ENCODE measurements at places on chromosomes 6 and 20. TPM values are rescaled to one million over a fixed set of nuclear protein-coding genes. Genes with fewer than 3 reads are reported as not detected.

Gene PPP1R3G
- polyA plus RNA-seq = 0.84 TPM

Gene TMEM14B
- polyA plus RNA-seq = 158 TPM

Gene SAPCD1
- polyA plus RNA-seq = 1.3 TPM

Gene ARFGAP1
- 69.0 TPM for polyA plus RNA-seq

Gene GSTA3
- not detected for polyA plus RNA-seq

Gene FGD2
- not detected for polyA plus RNA-seq

Gene MMP24
- polyA plus RNA-seq = 0.61 TPM

Gene DSP
- polyA plus RNA-seq = 76.4 TPM

Gene PCNA
- polyA plus RNA-seq = 84.8 TPM

GRCh38 chr20:7689151-7689550 is 251.1 kb downstream of the HAO1 start:
- H3K27ac ChIP-seq = no peak overlapping the region
- H3K27me3 ChIP-seq = no peaks in the 10 kb centered on the region
- no peak for DNase-seq
- no peaks in the 10 kb centered on the region for H3K36me3 ChIP-seq

DNA sequence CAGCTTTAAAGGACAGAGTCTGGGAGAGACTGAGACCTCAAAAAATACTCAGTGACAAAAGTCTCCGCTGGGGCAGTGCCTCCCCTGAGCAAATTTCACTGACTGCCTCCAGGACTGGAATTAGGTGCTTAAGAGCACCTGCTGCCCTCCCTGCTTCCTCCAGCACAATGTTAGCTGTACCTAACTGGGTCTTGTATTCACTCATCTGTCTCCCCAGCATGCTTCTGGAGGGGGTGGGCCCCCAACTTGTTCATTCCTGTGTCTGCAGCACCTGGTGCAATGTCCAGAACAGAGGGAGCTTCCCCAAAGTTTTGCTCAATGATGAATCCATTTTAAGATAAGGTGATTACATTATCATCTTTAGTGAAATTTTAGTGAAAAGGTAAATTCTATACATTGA is 650.7 kb downstream of the KIF16B start:
- no peaks in the 10 kb centered on the region for H3K4me1 ChIP-seq
- no peak for DNase-seq
- H3K36me3 ChIP-seq = no peaks in the 10 kb centered on the region
- no peak overlapping the region for H3K4me3 ChIP-seq
- H3K27me3 ChIP-seq = no peaks in the 10 kb centered on the region
- H3K27ac ChIP-seq = no peak overlapping the region

DNA sequence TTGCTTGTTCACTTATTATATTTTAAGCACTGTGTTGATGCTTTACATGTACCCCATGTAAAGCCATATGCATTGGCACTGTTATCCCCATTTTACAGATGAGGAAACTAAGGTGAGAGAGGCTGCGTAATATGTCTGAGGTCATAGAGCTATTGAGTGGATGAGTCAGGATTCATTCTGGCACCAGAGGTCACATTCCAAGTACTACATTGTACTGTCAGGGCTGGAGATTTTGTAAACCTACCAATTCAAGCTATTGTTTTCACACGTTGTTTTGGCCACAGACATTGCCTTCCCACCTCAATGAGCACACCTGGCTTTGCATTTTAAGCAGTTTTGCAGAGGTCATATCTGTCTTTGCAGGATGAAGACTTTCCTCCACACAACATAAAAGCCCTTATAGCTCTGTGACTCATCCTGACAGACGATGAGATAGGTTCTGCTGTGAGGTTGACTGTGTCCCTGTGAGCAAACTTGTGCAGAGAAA is 33.2 kb downstream of the ANKS1A start:
- no peaks in the 10 kb centered on the region for H3K27me3 ChIP-seq
- H3K4me1 ChIP-seq = peaks cover 27% of the 10 kb centered on the region
- no peak overlapping the region for H3K4me3 ChIP-seq
- H3K36me3 ChIP-seq = no peaks in the 10 kb centered on the region
- DNase-seq = peak; percentile 87
- no peak overlapping the region for H3K27ac ChIP-seq

DNA sequence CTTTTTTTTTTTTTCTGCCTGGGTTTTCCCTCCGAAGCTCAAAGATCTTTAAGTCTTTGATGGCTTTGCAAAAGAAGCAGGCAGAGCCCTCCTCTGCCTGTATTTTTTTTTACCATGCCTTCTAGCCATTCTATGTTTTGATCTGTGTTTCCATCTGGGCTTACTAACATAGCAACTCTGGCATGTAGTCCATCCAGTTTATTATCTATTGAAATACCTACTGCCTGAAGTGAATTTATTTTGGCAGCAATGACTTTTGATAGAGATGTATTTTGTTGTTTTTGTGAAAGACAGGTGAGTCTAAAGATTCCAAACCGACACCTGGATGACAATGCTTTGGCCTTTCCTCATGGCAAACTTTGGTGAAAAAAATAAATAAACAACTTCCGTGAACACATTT is 1157.7 kb upstream of the MAP3K7 start:
- no peak overlapping the region for H3K4me3 ChIP-seq
- no peaks in the 10 kb centered on the region for H3K27me3 ChIP-seq
- no peaks in the 10 kb centered on the region for H3K4me1 ChIP-seq
- no peak for DNase-seq
- H3K27ac ChIP-seq = no peak overlapping the region
- no peaks in the 10 kb centered on the region for H3K36me3 ChIP-seq

- peaks cover 19% of the 10 kb centered on the region for H3K4me1 ChIP-seq
- no peaks in the 10 kb centered on the region for H3K27me3 ChIP-seq
- H3K36me3 ChIP-seq = no peaks in the 10 kb centered on the region
- no peak overlapping the region for H3K4me3 ChIP-seq
- DNase-seq = no peak
Measured at GRCh38 chr20:11267762-11268335, 594.0 kb upstream of the JAG1 start.

DNA sequence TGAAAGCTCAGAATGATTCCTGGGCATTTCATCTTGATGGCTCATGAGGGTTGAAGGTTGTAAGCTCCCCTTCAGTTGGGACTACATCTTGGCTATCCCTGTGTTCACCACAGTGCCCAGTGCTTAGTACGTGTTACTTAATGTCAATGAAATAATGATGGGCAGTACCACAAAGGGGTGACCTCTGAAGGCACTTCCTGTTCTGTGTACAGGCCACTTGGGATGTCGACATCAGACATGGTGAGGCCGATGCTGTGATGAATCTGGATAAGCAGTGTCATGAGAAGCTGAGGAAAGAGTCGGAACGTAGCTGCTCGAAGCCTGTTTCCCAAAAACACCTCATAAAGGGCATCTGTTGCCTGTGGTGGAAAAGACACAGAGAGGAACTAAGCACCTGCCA is 27.6 kb upstream of the RBL1 start:
- H3K27ac ChIP-seq = no peak overlapping the region
- no peaks in the 10 kb centered on the region for H3K36me3 ChIP-seq

- H3K4me3 ChIP-seq = no peak overlapping the region
- peak overlapping the region; percentile 58 for H3K27ac ChIP-seq
- DNase-seq = peak; percentile 89
- H3K4me1 ChIP-seq = peaks cover 33% of the 10 kb centered on the region
- no peaks in the 10 kb centered on the region for H3K27me3 ChIP-seq
Measured at GRCh38 chr6:71294121-71294523, 5.5 kb downstream of the OGFRL1 start.

GRCh38 chr6:37624606-37625574 is 72.8 kb downstream of the MDGA1 start:
- peak; percentile 71 for DNase-seq
- H3K4me1 ChIP-seq = peaks cover 42% of the 10 kb centered on the region
- H3K27ac ChIP-seq = no peak overlapping the region
- H3K27me3 ChIP-seq = no peaks in the 10 kb centered on the region

DNA sequence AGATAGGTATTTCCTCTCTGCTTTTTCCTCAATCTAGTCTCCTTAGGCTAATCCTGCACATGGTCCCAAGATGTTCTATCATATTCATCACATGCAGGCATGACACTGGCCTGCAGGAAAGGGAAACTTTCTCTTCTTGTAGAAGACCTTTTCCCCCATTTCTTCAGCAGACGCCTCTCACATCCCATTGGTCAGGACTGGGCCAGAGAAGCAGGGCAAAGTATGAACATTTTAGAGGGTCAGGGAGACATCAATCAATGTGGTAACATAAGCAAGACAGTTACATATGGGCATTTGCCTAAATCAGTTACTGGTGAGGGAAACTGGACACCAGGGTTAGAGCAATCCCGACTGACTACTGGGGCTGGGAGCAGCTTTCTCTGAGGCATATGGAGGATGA is 90.1 kb downstream of the CRYBG1 start:
- peaks cover 16% of the 10 kb centered on the region for H3K4me1 ChIP-seq
- no peak overlapping the region for H3K27ac ChIP-seq
- H3K27me3 ChIP-seq = no peaks in the 10 kb centered on the region
- H3K4me3 ChIP-seq = no peak overlapping the region
- no peaks in the 10 kb centered on the region for H3K36me3 ChIP-seq

DNA sequence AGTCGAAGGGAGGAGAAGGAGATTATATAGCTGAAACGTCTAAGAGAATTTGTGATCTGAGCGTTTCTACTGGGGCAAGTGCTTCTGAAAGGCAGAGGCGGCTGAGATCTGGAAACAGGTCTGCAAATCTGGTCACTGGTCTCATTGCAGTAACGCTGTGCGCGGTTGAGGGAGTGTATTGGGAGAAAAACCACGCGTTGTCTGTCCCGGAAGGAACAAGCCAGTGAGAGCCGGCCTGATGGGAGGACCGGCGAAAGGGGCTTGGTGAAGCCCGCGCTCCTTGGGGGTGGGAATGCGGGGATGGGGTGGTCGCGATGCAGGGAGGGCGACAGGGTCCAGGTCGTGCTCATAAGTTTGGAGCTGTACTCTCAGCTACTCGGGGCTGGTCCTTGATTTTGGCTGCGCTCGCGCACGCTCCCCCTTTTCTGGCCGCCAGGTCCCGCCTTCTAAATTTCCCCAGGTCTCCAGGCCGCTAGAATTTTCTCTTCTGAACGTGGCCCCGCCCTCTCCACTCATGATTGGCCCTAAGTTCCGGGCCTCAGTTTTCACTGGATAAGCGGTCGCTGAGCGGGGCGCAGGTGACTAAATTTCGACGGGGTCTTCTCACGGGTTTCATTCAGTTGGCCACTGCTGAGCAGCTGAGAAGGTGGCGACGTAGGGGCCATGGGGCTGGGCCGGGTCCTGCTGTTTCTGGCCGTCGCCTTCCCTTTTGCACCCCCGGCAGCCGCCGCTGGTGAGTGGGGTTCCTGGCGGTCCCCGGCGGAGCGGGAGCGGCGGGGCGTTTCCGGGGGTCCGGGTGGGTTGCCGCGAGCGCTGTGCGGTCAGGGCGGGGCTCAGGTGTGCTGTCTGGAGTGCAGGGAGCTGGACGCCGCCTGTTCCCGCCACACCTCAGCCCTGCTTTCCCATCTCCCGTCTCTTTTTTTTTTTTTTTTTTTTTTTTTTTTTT is at the start of gene MICB:
Gene MICB (plus strand): TSS at position 615 of the 946 bp plus-strand sequence. CDS start 49 bp downstream, at position 664.
- peak; percentile 90 for DNase-seq
- H3K27ac ChIP-seq = peak within 1 kb of the TSS; percentile 30
- H3K36me3 ChIP-seq = no peaks in the 10 kb centered on the region

- no peak overlapping the region for H3K4me3 ChIP-seq
- H3K36me3 ChIP-seq = no peaks in the 10 kb centered on the region
- peak overlapping the region; percentile 64 for H3K27ac ChIP-seq
- H3K27me3 ChIP-seq = no peaks in the 10 kb centered on the region
- peaks cover 32% of the 10 kb centered on the region for H3K4me1 ChIP-seq
Measured at GRCh38 chr6:52590152-52590891, 13.5 kb upstream of the TRAM2 start.

- no peaks in the 10 kb centered on the region for H3K4me1 ChIP-seq
- no peaks in the 10 kb centered on the region for H3K27me3 ChIP-seq
- no peak overlapping the region for H3K27ac ChIP-seq
- H3K4me3 ChIP-seq = no peak overlapping the region
Measured at GRCh38 chr6:116111552-116112528, 11.2 kb downstream of the NT5DC1 start.

DNA sequence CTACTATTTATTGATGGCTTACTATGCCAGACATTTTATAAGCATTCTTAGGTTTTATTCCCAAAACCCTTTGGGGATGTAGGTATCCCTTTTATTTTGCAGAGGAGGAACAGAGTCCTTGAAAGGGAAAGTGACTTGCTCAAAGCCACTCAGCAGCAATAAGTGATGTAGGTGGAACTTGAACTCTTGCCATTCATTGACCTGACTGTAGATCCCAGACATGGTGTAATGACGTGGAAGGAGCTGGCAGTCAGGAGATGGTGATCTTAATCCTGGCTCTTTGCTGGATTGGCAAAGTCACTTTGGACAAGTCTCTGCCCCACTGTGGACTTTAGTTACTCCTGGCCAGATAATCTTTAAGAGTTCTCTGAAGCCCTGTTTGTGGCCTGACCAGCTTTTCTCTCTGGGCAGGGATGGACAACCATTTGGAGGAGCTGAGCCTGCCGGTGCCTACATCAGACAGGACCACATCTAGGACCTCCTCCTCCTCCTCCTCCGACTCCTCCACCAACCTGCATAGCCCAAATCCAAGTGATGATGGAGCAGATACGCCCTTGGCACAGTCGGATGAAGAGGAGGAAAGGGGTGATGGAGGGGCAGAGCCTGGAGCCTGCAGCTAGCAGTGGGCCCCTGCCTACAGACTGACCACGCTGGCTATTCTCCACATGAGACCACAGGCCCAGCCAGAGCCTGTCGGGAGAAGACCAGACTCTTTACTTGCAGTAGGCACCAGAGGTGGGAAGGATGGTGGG is 1.6 kb downstream of the DBNDD2 start:
- no peak overlapping the region for H3K4me3 ChIP-seq
- no peaks in the 10 kb centered on the region for H3K36me3 ChIP-seq
- H3K27me3 ChIP-seq = no peaks in the 10 kb centered on the region
- H3K27ac ChIP-seq = no peak overlapping the region
- H3K4me1 ChIP-seq = 0 out of 2 replicates have a peak, but pooled peaks cover 7% of the 10 kb centered on the region
- DNase-seq = no peak

DNA sequence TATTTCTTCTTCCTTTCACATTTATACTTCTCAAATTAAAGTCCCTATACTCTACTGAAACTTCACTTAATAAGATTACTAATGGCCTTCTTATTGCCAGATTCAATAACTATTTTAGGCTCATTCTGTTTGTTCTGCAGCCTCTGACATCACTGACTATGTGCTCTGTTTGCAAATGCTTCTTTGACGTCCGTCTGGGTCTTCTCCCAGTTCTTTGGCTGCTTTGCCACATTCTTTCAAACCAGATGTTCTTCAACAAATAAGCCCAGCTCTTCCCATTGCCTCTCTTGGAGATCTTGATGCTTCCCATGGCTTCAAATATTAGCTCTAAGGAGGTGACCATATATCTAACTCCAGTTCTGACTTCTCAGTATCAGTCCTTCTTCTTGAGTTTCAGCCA is 117.4 kb downstream of the BTBD9 start:
- no peak overlapping the region for H3K4me3 ChIP-seq
- peaks cover 6% of the 10 kb centered on the region for H3K4me1 ChIP-seq
- DNase-seq = peak; percentile 47
- H3K27ac ChIP-seq = no peak overlapping the region
- no peaks in the 10 kb centered on the region for H3K36me3 ChIP-seq

- H3K4me3 ChIP-seq = no peak overlapping the region
- H3K27ac ChIP-seq = no peak overlapping the region
- no peak for DNase-seq
- no peaks in the 10 kb centered on the region for H3K36me3 ChIP-seq
- peaks cover 14% of the 10 kb centered on the region for H3K4me1 ChIP-seq
Measured at GRCh38 chr6:161429921-161430490, 156.1 kb upstream of the AGPAT4 start.
